WTC11 (cell line): ENCODE measurements at places on chromosomes 11 and 22.
A peak's percentile ranks its signal among the peaks of the same experiment; 100 is the strongest.

- DNase-seq, result peak; percentile 53
Measured at GRCh38 chr22:24117942-24118341, 63.3 kb upstream of the SUSD2 start.

GRCh38 chr11:118005224-118006152 lies 19.3 kb downstream of the IL10RA start:
- DNase-seq, result no peak

DNA sequence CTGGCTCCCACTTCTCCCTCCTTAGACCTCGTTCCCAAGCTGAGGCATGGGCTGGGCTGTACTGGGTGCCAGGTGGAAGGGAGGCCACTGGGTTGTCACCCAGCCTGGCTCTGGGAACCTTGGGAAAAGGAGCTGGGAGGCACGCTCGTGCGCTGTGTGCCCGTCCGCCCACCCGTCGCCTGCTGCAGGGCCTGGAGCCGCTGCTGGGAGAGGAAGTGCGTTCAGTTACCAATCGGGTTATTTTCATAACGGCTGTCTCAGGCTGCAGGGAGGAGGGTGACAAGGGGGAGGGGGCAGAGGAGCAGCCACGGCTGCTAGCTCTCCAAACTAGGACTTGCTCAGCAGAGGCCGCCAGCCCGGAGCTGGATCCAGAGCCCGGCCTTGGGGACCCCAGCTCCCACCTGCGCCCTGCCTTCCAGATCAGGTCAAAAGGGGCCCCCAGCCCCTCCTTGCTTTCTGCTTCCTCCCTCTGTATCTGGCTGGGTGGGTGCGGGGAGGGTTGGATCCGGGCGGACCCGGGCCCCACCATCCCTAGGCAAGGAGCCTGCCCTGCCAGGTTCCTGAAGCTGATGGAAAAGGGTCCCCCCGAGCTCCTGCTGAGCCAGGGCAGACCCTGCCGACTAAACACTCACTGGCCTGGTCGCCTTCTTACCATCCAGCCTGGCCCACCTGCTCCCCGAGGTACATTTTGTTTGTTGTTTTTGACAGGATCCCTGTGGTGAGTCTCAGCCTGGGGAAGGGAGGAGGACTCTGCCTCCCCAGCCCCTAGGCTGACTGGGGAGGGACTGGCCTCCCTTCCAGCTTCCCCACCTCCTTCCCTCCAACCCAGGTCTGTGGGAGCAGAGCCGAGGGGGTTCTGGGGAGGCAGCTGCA lies 14.3 kb downstream of the DGKZ start:
- no peak for DNase-seq

DNA sequence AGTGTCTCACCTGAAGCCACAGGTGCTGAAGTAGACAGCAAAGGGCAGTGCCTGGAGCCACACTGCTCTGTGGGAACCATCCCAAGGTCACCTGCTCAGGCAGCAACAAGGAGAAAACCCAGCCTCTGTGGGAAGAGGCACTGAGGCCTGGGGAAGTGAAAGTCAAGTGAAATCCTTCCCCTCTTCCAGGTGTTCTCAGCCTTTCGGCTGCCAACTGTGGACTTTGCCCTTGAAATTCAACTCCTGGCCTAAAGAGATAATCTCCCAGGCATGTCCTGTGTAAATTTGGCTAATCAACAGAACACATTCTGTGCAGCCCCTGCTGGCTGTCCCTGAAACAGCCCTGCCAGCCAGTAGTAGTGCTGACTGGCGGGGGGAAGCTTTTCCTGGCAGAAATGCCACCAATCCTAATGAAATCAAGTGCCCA lies 112.1 kb downstream of the RPL27A start:
- no peak for DNase-seq

GRCh38 chr11:11500744-11501487 lies 120.9 kb downstream of the GALNT18 start:
- DNase-seq, result peak; percentile 60

- DNase-seq, result no peak
Measured at GRCh38 chr22:50545522-50546325, at the start of gene KLHDC7B. Gene KLHDC7B (plus strand): TSS chr22:50545899. CDS start chr22:50546244, 345 bp downstream.

- peak; percentile 94 for DNase-seq
Measured at GRCh38 chr11:120952461-120953434, 71.2 kb upstream of the TBCEL start.

- DNase-seq, result no peak
Measured at GRCh38 chr22:26197425-26197824, 28.2 kb downstream of the SEZ6L start.

DNA sequence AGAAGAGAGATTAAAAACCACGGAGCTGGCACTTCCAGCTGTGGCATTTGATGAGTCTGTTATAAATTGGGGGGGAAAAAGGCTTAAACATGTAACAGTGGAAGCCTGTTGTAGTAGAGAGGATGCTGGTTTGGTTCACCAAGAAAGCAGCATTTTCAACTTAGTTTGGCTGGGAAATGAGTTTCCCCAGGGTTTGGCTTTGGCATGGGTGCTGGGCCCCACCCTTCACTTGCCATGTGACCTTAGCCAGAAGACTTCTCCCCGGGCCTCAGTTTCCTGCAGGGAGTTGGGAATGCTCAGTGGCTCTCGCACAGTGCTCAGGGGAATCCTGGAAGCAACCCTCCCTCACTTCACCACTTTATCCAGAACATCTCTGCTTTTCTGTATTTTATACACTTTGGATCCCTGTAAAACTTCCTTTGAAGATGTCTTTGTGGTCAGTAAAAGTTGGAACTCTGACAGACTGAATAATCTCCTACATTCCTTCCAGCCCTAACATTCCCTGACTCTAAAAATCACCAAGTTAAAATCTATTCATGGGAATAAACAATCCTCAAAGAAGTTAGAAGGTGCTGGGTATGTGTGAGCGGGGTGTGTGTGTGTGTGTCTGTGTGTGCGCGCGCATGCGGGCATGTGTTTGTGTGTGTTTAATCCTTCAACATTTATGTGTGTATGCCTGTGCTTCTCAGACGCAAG lies 166.0 kb downstream of the TENM4 start:
- no peak for DNase-seq

- no peak for DNase-seq
Measured at GRCh38 chr11:29669310-29669709, 347.5 kb downstream of the KCNA4 start.

- DNase-seq, result no peak
Measured at GRCh38 chr22:49786976-49787706, 40.5 kb downstream of the BRD1 start.

DNA sequence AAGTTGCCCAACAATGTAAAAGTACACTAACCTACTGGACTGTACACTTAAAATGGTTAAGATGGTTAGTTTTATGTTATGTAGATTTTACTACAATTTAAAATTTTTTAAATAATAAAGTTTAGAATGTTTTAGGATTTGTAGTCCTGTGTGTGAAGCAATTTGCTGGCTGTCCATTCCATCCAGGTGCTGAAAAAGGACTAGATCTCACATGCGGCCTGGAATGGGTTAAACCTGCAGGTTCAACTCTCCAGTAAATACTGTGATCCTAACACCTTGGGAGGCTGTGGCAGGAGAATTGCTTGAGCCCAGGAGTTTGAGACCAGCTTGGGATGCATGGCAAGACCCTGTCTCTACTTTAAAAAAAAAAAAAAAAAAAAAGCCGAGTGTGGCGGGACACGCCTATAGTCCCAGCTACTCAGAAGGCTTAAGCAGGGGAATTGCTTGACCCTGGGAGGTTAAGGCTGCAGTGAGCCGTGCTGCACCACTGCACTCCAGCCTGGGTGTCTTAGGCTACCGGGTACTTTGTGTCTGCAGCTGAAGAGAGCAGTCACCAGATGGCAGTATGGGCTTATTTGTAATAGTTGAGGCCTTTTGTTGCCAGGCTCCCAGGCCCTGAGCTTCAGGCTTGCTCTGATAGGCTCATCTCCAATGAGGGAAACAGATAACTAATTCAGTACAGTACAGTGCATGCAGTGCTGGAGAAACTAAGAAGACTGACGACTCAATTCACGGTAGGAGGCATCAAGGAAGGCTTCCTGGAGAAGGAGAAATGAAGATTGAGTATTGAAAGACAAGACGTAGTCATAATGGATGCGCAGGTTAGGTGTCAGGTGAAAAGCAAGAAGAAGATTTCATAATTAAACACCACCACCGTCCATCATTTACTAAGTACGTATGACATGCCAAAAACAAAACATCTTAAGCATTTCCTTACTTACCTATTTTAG lies 64.7 kb upstream of the ASPHD2 start:
- peak; percentile 79 for DNase-seq

DNA sequence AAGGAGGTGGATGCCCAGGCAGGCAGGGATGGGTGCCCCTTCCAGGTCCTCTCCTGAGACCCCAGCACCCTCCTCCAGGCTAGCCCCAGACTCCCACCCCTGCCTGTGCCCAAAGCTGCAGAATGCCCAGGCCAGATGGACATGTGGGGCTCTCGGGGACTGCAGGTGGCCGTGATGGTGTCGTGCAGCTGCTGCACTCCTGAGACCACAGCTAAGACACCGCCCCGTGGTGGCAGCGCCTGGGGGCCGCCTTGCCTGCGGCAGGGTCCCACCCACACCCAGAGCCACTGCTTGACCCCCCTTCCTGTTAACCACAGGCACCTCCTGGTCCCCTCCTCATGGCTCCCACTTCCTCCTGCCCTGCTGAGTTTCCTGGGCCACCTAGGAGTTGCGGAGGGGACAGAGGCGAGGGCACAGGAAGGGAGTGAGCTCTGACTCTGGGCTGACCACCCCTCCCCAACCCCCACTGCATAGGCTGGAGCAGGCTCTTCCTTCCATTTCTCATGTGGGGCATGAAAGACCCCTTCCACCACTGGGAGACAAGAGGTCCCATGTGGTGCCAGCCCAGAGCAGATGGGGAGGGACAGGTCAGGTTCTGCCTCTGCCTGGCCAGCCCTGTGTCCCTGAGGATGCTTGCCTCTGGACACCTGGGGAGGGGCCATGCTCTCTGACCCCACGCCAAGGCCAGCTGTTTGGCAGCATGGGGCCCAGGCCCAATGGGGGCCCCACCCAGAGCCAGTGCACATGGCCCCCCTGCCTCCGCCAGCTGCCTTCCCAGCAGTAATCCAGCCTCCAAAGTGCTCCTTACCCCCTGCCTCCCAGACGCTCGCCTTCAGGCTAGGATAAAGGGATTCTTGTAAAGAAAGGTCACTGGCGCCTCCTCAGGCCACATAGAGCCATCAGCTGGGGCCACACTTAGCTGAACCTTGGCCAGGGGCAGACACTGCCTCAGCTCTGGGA lies 29.3 kb downstream of the OSBPL5 start:
- DNase-seq, result peak; percentile 46

- no peak for DNase-seq
Measured at GRCh38 chr11:69460540-69461257, 20.8 kb upstream of the LINC01488 start.

DNA sequence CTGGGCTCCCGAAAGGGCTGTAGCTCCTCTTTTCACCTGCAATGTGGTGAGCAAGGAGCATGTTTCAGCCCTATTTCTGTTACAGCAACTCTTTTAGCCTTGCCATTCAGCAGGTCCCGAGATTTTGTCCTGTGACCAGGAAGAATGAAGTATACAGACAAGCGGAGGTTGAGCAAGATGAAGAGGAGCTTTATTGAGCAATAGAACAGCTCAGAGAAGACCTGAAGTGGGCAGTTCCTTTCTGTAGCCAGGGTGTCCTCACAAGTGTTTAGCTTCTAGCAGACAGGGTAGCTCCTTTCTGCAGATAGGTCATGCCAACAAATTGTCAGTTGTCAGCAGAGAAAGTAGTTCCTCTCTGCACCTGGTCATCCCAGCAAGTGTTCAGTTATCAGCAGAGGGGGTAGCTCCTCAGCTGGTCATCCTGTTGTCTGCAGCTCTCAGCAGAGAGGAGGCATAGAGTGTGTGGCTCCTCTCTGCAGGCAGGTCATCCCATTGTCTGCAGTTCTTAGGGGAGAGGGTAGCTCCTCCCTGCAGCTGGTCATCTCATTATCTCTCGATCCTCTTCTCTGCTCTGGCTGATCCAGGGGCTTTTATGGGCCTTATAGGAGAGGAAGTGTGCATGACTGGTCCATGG lies 5.4 kb upstream of the OR56A4 start:
- no peak for DNase-seq

DNA sequence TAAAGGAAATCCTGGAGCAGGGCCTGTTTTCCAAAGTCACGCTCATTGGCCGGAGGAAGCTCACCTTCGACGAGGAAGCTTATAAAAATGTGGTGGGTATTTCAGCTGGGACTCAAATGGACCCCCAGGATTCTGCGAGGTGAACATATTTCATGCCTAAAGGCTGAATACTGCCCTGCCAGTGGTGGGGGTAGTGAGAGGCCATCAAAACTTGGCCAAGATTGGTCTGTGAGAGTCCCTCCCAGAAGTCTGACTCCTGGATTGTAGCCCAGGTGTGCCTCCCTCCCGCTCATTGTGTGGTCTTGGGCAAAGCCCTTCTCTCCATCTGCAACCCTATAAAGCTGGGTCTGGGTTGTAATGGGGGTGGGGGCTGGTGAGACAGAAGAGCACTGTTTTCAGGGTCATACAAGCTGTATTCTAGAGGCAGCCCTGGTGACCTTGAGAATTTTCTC lies 853 bp downstream of the HTATIP2 start:
- DNase-seq, result no peak
